ENCODE measurements at places on chromosomes 5 and 9. TPM values are rescaled to one million over a fixed set of nuclear protein-coding genes. Genes with fewer than 3 reads are reported as not detected.
A peak's percentile ranks its signal among the peaks of the same experiment; 100 is the strongest.

DNA sequence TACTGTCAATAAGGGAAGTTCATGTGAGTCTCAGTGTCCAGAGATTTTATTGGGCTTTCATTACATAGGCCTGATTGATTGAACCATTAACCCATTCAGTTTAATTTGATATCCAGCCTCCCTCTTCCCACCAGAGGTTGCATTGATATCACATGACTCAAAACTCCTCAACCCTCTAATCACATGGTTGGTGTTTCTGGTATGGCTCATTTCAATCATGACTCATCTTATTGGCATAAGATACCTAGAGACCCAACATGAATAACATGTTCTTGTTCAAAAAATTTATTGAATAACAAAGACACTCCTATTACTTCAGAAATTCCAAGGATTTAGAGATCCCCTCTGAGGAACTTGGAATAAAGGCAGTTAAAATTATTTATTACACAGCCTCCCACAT, 982.2 kb downstream of the TLE1 start:
- no peak for DNase-seq

- no peak for DNase-seq
Measured at GRCh38 chr9:121424024-121424432, 54.0 kb upstream of the STOM start.

DNA sequence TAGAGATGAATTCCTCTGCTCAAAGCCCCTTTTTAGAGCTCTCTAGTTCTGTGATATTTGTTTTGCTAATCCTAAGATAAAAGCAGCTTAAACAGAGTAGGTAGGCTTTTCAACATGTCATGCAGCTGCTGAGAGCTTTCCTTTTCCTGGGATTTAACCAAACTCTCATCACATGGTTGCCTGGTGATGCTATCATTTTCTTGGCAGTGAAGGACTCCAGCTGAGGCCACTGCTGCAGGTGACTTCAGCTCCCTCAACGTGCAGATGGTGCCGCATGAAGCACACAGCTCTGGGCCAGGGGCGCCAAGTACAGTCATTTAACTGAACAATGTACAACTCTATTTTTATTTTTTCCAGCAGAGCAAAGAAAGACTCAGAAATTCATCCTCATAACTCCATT, 42.2 kb downstream of the SECISBP2 start:
- DNase-seq: no peak

DNA sequence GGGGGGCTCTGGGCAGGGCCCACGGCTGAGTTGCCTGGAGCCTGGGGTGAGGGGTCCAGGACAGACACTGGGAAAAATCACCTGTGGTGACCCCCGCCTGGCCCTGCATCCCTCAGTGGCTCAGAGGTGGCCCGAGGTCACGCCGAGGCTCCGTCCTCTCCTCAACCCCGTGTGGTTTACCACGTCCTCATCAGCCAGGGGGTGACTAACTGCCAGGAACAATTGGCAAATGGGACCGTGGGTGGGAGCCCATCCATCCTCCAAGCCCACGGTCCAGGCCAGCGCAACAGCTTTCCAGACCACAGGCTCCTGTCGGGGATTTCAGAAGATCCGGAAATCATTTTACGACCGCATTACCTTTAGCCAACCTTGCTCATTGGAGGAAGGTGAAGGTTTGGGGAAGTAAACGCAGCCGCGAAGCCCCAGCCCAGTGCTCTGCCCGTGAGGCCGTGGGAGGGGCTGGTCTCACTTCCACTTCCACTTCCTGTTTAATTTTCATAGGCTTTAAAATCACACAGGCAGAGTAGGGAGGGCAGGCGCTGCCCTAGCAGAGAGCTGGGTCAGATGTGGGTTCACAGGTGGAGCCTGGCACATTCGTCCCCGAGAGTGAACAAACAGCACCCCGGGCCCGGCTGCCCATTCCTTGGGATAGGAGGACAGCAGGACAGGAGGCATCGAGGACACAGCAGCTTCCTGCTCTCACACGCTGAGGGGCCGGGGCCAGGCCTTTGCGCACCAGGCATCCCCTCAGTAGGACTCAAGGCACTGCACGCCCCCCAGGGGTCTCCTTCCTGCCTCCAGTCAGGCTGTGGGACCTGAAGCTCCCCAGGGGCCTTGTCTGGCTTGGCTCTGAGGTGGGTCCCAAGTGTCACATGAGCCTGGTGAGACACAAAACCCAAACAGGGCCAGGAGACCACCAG, 19.8 kb upstream of the SLC9A3 start:
- DNase-seq: no peak

DNA sequence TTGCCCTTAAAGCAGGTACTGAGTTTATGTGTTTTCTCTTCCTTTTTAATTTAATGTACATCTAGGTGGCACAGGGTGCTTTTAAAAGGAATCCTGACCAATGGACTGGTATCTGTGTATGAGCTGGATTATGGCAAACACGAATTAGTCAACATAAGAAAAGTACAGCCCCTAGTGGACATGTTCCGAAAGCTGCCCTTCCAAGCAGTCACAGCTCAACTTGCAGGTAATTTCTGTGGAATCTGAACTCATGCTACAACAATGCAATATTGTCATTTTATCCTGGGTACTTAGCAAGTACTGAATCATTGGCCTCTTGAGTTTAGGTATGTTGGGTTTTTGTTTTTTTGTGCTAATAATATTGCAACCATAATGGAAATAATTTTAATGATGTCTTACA, 14.4 kb upstream of the TMOD1 start:
- no peak for DNase-seq

GRCh38 chr5:129379406-129379805, 80.7 kb upstream of the ADAMTS19 start:
- DNase-seq: no peak

GRCh38 chr5:172436879-172437369, 17.4 kb downstream of the SH3PXD2B start:
- DNase-seq: no peak

- DNase-seq: no peak
Measured at GRCh38 chr5:33793836-33794549, 97.8 kb downstream of the ADAMTS12 start.

GRCh38 chr9:97984188-97985057, 1.3 kb downstream of the ANP32B start:
- DNase-seq: peak; percentile 86

GRCh38 chr5:65026816-65027548, 258.3 kb downstream of the CWC27 start:
- no peak for DNase-seq

- no peak for DNase-seq
Measured at GRCh38 chr9:90073186-90073945, 468.6 kb downstream of the GADD45G start.

DNA sequence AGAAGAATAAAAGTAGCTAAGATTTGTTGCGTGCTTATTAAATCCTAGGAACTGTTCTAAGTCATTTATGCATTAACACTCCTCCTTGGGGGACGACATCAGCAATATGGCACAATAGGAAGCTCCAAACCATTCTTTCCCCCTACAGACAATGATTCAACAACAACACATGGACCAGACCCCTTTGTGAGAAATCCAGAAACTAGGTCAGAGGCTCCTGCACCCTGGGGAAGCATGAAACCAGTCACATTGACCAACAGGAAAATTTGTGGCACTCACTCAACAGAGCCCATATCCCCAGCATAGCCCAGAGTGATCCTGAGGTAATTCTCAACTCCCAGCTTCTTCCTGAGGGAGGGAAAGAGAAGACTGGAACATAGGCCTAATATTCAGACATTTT, 294.4 kb downstream of the HINT1 start:
- no peak for DNase-seq

GRCh38 chr5:35282810-35283209, 52.5 kb upstream of the PRLR start:
- no peak for DNase-seq

DNA sequence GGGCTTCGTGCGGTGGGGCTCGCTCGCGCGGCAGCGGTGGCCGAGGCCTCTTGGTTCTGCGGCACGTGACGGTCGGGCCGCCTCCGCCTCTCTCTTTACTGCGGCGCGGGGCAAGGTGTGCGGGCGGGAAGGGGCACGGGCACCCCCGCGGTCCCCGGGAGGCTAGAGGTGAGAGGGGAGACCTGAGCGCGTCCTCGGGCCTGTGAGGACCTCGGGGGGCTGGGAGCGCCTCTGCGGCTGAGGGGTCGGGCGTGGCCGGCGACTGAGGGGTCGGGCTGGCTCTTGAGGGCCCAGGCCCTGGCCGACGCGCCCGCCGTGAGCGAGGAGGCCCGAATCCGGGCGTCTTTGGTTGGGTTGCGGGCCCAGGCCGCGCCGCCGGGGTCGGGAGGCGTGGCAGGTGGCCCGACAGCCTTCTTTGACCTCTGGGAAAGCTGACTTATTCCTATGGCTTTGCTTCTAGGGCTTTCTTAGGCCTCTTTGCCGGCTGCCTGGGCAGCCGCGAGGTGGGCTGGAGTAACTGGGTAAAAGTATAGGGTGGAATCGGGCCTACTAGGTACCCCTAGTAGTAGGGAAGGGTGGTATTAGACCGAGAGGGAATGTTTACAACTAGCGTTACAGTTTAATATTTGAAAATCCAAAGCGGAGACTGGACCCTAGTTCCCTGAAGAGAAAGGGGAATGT, at the start of gene CANX:
TSS of gene CANX (plus strand) at position 33 of the 681 bp plus-strand sequence. CDS start 6,715 bp downstream, outside the sequence.
- DNase-seq: no peak

DNA sequence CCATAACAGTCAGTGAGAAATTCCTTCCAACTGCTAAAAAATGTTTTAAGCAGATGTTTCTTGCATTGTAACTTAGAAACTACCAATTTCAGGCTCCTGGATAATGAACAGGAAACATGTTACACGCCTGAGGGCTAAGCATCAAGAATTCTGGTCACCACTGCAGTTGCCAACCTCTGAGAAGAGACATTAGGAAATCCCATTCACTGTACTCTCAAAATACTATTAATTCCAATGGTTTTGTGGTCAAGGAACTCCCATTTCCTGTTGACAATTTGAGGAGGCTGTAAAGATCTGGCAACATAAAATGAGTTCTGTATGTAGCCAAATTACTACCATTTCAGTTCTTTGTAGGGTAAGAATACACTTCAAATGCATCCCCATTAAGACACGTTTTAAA, 456.0 kb upstream of the MEF2C start:
- no peak for DNase-seq

GRCh38 chr5:11878814-11879213, 25.4 kb downstream of the CTNND2 start:
- DNase-seq: no peak

DNA sequence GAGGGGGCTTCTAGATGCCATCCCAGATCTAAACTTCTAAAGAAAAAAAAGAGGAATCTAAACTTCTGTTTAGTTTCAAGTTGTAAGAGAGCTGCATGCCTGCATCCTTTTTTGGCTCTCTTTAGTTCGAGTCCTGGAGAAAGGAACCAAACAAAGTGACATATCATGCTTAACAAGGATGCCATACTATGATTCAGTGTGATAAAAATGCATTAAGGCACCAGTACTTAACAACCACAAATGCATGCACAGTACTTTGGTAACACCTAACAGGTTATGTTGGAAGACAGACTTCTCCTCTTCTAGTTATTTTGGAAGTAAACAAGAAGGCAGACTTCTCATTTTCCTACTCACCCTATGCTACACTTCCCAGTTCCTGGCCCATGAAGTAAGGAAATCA, 27.3 kb downstream of the NME5 start:
- no peak for DNase-seq

GRCh38 chr9:69919461-69920061, 98.9 kb downstream of the CFAP95 start:
- DNase-seq: no peak

DNA sequence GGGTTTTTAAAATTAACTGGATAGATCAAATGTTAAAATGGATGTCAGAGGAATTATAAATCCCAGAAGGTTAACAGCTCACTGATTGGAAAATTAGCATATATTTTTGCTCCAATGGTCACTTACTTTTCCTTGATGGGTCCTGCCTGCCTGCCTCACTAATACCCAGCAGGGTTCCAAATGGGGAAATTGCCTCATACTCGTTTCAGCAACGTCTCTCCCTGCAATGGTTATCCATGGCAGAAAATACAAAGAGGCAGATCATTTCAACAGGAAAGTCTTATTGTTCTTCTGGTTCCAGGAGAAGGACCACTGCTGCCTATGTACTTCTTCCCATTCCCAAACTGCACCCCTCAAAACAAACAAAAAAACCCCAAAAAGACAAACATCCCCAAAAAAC, 71.3 kb downstream of the ERP44 start:
- DNase-seq: no peak

DNA sequence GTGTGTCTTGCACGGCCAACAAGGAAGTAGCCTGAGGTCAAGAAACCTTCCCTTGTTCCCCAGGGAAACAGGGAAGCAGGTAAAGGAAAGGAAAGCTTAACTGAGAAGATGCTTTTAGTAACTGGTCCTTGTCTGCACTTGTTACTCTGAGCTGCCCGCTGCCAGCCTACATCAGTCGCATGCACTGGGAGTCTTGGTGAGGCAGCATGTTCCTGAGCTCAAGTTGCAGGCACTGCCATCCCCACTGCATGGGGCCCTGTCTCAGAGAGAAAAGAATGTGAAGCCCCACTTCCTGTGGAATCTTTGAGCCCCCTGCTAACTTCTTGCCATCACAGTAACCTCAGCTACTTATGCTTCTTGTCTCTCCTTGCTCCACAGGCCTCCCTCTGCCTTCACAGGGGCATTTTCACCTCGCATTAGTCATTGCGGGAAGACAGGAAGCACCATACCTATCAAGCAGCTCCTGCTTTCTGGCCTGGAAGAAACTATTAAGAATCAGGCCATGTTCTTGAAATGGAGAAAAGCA, 344.1 kb upstream of the ADAMTSL1 start:
- DNase-seq: no peak

DNA sequence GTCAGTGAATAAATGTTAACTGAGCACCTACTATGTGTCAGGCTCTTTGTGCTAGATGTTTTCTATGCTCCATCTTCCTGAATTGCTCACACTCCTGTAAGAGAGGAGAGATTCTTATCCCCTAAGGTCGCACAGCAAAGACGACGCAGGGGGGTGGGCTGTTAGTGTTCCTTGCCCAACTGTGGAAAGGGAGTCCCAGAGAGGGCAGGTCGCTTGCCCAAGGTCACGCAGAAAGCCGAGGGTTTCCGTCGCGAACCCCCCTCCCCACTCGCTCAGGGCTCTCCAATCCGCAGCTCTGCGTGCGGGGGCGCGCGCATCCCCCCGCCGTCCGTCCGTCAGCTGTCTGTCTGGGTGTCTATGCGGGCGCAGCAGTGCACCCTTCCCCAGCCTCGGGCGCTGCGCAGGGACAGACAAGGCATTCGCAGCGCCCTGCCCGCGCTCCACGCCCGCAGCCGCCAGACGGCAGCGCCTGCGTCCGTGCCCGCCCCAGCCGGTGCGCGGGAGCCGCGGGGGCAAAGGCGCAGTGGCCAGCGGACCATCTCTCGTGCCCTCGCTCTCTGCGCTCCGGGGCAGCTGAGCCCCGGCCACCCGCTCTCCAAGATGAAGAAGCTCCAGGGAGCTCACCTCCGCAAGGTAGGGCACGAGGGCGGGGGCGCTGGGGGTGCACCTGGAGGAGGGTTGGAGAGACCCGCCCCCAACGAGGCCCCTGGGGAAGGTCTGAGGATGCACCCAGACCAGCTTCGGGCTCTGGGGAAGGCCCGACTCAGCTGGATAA, at the start of gene SLC6A7:
TSS of gene SLC6A7 (plus strand) at position 335 of the 775 bp plus-strand sequence. CDS start at position 601, 266 bp downstream.
- no peak for DNase-seq

GRCh38 chr5:14735944-14736343, 71.4 kb downstream of the OTULIN start:
- DNase-seq: no peak

Gene PCDHB2
- 1.2 TPM for total RNA-seq

Gene UQCRQ
- total RNA-seq: 353 TPM

Gene PTPRD
- total RNA-seq: 7.1 TPM

Gene CDX1
- not detected for total RNA-seq

Gene SPRY4
- total RNA-seq: 23.8 TPM

Gene MZB1
- total RNA-seq: 0.95 TPM

Gene ZNF879
- total RNA-seq: 5.2 TPM

Gene POU5F2
- 0.63 TPM for total RNA-seq

All from adrenal gland (tissue), 19 donors.